ENCODE measurements at places on chromosomes 11 and 22.

DNA sequence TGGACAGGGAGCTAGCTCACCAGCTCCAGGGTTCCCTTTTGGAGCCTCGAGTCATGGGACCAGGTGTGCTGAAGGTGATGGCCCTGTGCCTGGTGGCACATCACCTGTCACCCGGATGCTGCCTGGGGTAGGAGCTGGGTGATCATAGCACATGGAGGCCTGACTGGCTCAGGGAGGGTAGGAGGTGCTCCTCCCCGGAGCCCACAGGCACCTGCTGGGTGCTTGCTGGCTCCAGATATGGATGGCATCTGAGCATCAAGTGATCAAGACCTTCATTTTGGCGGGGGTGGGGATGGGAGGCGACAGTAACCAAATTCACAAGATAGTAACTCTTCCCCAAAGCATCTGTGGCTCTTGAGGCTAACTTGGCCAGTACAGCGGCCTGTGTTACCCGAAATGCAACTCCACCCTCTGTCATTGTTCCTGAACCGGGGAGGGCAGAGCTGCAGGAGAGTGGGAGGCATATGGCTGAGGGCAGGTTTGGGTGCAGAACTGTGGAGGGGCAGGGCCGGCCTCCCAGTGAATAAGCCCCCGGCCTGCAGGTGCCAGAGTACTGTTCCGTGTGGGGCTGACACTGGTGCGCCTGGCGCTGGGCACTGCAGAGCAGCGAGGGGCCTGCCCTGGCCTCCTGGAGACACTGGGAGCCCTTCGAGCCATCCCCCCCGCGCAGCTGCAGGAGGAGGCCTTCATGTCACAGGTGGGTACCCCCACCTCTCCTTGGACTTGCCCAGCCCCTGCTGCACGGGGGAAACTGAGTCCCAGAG lies 4.7 kb downstream of the TBC1D10C start:
- peak; percentile 27 for DNase-seq

DNA sequence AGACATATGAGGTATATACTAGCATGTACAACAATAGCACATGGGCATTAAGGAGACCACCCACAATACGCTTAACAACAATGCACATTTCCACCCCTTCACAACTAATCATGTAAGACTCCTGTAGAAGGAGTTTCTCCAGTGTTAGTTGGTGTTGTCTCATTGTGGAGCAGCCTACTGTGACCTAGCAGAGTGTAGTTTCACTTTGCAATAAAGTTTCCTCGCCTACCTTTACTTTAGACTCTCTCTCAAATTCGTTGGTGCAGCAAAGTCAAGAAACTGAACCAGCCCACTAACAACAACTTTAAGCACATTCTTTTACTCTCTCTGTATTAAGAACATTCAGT lies 863.6 kb downstream of the FAM181B start:
- DNase-seq: no peak

DNA sequence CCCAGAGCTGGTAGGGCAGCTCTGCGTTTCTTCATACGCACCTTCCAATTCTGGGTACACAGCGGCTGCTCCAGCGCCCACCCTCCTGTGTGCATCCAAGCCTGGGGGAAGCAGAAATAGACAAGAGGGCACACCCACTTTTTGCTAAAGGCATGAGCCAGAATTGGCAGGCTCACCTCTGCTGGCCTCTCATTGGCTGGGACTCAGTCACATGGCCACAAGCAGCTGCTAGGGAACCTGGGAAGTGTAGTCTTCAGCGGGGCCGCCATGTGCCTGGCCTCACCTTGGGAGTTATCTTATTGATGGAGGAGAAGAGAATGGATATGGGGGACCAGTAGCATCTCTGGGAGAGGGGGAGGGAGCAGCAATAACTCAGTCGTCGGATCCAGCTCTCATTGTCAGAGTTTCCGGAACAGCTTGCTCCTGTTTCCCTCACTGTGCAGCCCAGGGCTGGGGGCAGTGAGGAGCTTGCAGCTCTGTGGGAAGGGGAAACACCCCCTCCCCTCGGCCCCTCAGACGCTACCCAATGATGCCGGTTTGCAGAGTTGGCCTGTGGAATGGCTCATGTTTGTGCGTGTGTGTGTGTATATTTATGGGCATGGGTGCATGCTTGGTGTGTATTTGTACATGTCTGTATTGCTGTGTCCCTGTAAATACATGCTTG lies 11.8 kb upstream of the MIEF1 start:
- DNase-seq: peak; percentile 86

GRCh38 chr22:48893288-48894063 lies 934.2 kb downstream of the BRD1 start:
- DNase-seq: no peak

DNA sequence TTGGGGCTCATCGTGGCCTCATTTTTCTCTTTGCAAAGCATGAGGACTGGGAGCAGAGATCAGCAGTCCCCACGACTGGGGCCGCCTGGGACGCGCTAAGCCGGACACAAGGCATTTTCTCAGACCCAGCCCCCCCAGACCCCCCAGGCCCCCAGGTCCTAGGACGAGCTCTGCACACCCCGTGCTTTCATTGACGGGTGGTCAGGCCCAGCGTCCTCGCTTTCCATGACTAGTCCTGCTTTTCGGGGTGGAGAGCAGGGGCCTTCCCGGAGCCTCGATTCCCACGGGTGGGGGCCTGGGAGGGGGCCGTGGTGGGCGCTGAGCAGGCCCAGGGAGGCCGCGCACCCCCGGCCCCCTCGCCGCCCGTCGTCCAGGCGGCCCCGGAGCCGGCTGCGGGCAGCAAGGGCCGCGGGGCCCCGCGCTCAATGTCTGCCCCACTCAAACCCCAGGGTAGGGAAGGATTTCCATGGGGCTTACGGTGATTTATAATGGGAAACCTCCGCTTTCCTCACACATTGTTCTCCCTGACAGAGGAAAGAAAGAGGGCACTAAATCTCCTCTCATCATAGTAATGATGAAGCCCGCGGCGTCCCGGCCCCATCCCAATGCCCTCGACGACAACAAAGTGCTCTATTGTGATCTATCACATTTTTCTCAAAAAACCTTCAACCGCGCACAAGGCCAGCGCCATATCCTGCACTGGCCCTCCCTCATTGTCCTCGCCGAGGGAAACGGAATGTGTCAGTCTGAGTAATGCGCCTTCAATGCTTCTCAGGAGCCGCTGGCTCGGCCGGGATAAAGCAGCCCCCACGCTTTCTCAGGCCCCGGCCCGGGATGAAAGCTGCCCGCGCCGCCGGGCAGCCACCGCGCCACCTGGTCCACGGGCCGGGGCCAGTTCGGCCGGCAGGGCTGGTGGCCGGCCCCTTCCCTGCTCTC lies 10.4 kb upstream of the LINC01488 start:
- no peak for DNase-seq

- no peak for DNase-seq
These were observed 25.1 kb downstream of the SMCO4 start for GRCh38 chr11:93518081-93518480.

DNA sequence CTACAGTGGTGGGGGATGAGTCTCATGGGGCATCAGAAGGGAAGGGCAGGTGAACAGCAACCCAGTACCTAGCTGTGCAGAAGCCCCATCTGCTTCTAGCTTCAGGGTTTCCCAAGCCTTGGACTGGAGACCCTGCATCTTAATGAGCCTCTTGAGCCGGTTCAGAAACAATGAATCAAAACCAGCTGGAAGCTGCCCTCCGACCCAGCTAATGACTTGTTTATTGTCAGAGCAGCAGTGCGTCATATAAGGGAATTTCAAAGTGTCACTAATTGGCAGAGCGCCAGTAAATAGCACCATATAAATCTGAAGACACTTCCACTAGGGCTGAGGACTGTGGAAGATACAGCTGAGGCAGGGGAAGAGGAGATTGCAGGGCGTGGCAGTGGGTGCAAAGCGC lies 57.5 kb downstream of the RPUSD4 start:
- DNase-seq: no peak

GRCh38 chr11:104333977-104334376 lies 170.0 kb upstream of the PDGFD start:
- no peak for DNase-seq

- DNase-seq: no peak
These were observed 21.3 kb downstream of the CAPRIN1 start for GRCh38 chr11:34072832-34073231.

DNA sequence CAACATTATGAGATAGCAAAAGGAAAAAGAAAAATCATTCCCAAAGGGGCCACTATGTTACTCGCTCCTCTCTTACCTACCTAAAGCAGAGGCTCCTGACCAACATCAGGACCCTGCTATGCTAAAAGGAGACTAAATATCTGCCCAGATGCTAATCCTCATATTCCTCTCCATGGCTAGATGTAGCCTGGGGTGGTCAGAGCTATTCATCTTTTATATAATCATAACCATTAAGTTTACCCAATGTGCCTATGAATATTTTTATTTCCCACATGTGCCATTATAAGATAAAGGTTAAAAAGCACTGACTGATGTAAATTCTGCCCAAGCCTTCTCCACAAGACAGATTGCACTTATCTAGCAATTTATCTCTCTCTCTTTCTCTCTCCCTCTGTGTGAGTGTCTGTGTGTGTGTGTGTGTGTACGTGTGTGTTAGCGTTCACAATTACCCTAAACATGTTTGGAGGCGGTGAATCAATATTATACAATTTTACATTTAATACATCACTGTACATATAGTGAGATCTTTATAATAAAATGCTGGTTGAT lies 41.2 kb upstream of the ANO5 start:
- no peak for DNase-seq

DNA sequence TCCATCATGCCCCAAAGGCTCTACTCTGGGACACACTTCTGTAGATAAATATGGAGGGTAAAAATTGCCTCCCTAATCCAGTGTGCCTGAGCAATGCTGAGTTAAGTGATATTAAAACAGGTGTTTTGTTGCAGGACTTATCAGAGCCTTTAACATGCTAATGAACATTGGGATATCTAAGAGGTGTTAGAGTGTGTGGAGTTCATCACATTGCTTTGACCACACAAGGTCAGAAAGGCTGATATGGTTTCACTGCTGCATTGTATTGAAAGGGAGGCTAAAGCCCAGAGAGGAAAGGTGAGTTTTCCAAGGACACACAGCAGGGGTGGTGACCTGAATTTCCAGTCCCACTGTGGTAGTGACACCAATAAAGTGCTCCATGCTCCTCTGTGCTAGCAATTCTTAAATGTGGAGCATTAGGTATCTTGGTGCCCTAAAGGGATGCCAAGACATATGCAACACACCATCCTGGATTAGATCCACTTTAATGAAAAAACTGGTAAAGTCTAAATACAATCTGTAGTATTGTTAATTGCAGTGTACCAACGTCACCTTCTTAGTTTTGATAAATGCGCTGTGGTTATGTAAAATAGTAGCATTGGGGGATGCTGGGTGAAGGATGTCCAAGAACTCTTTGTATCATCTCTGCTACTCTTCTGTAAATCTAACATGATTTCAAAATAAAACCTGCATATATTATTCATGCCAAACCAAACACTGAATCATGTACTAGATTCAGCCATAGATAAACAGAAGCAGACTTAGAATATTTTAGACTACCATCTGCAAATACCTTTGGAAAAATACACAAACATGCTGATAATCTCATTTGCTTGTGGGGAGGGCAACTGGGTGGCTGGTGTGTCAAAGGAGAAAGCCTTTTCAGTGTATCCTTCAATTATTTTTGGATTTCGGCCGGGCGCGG lies 45.8 kb downstream of the MIAT start:
- DNase-seq: no peak

GRCh38 chr11:43931717-43932039 lies 10.8 kb upstream of the C11orf96 start:
- no peak for DNase-seq

DNA sequence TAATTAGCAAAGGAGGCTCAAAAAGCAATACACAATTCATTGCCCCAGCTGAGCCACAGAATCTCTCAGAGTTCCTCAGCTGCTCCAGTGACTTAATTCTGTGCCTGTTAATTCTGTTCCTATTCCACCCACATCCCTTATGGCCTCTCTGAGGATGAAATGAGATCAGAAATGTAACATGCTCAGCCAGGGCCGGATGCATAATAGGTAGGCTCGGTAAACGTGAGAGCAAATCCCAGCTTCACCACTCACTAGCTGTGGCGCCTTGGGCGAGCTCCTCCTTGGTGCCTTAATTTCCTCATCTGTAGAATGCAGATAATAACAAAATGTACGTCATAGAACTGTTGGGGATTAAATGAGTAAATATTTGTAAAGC lies 42.8 kb upstream of the DKK3 start:
- DNase-seq: no peak

GRCh38 chr11:125081098-125081798 lies 18.1 kb downstream of the SLC37A2 start:
- DNase-seq: no peak

DNA sequence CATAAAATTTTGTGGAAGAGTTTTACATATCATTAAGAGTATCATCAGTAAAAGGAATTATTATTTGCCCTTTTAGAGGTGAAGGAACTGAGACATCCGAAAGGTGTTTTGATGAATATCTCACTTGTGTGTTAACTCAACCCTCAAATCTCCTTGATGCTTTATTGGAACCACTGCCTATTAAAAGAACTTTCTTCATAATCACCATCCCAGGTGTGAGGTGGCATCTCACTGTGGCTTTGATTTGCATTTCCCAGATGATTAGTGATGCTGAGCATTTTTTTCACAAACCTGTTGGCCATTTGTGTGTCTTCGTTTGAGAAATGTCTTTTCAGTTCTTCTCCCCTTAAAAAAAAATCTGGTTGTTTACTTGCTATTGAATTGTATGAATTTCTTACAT lies 134.0 kb upstream of the SYN3 start:
- DNase-seq: no peak

- no peak for DNase-seq
These were observed 46.4 kb downstream of the RRP8 start for GRCh38 chr11:6557063-6557462.

GRCh38 chr11:120280600-120281051 lies 40.7 kb downstream of the POU2F3 start:
- DNase-seq: no peak

DNA sequence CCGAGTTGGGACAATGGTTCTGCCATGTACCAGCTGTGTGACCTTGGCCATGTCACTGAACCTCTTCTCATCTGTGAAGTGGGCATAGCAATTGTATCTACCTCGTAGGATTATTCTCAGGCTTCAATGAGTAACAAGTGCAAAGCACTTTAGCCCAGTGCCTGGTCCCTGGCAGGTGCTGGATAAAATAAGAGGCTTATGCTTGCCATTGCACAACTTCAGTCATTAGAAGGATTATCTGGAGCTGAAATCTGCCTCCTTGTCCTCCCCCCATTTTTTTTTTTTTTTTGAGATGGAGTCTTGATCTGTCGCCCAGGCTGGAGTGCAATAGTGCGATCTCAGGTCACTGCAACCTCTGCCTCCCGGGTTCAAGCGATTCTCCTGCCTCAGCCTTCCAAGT lies 7.2 kb downstream of the SMTNL1 start:
- no peak for DNase-seq

GRCh38 chr11:45592636-45593035 lies 72.8 kb downstream of the CHST1 start:
- DNase-seq: no peak

Measured in hematopoietic multipotent progenitor cell treated with erythropoietin and hydrocortisone succinate and interleukin-3 and kit ligand, for 15 days (in vitro differentiated cells).